Caki2 (cell line): ENCODE measurements at places on chromosomes 2 and 18.

GRCh38 chr18:8705238-8705960, at the start of gene MTCL1:
Gene MTCL1, plus strand, starts transcription at chr18:8705556. Its CDS starts 105 bp downstream, at chr18:8705661.
- peak; percentile 57 for DNase-seq

DNA sequence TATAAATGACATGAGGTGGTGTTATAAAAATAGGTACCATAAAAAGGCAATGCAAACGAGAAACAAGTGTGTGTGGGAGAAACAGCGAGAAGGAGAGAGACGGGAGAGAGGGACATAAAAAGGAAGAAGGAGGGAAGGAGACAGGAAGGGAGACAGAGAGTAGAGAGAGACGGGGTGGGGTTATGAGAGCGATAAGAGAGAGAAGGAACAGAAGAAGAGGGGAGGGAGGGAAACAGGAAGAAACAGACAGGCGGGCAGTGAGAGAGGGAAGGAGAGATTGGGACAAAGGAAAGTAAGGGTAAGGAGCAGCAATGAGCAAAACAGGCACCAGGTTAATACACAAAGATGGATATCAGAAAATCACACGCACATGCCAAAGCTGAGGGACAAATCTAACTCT, 83.7 kb downstream of the TGFA start:
- no peak for DNase-seq

GRCh38 chr2:57080035-57080434, 896.2 kb downstream of the CCDC85A start:
- DNase-seq: no peak

- DNase-seq: no peak
Measured at GRCh38 chr2:24434541-24434940, 56.5 kb upstream of the NCOA1 start.

- DNase-seq: no peak
Measured at GRCh38 chr18:23667114-23667513, 4.4 kb upstream of the ANKRD29 start.

DNA sequence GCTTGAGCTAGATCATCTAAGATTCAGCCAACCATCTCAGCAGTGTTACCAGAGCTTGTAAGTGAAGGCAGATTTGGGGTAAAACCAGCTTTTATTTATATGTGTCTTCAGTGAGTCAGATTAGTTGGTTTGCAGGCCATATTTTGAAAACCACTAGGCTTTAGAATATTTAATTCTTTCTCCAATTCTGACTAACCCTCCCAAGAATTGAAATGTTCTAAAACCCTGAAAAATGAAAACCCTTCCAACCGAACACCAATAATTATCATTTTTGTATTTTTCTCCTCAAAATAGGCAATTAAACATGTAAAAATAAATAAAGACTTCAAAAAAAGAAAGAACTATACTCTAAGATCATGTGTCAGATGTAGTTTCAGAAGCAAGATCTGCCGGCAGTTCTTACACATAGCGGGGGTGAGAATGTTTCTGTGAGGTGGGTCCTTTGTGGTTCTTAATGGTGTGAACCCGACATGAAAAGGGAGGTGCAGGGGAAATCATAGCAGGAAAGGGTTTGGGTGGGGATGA, 14.2 kb downstream of the PLEK start:
- no peak for DNase-seq

- DNase-seq: no peak
Measured at GRCh38 chr2:231356466-231356844, 39.1 kb upstream of the B3GNT7 start.

DNA sequence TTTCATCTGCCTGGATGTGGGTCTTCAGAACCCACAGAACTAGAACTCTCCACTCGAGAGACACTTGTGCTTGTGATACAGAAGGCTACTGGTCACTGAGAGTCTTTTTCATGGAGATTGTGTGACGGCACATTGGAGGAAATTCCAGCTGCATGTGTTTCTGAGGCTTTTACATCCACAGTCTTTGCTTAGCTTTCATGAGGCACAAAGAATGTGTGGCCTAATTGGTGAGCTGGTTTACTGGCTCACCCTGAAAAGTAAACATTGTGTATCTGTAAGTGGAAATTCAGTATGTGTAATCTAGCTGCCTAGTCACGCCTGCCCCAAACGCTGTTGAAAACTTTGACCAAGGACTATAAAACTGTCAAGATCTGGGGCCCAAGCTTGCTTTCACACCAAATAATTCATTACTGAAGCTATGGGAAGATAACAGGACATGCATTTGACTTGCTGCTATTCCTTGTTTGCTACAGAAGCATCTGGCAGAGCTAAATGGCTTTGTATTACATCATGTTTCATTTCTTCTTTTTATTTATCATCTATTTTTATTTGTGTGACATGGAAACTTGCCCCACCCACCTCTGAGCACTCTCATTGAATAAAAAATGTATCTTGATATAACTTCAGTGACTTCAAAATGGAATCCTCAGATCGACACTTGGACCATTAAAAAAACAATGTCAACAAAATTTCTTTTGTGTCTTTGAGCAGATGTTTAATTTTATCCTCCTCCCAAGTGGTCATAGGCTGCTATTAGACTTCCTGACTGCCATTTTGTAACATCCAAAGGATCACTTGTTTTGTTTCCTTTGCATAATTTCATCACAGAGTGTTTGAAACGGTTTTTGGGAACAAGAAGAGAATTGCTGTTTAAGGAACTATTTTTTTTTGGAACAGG, 80.2 kb downstream of the EFEMP1 start:
- DNase-seq: peak; percentile 59

DNA sequence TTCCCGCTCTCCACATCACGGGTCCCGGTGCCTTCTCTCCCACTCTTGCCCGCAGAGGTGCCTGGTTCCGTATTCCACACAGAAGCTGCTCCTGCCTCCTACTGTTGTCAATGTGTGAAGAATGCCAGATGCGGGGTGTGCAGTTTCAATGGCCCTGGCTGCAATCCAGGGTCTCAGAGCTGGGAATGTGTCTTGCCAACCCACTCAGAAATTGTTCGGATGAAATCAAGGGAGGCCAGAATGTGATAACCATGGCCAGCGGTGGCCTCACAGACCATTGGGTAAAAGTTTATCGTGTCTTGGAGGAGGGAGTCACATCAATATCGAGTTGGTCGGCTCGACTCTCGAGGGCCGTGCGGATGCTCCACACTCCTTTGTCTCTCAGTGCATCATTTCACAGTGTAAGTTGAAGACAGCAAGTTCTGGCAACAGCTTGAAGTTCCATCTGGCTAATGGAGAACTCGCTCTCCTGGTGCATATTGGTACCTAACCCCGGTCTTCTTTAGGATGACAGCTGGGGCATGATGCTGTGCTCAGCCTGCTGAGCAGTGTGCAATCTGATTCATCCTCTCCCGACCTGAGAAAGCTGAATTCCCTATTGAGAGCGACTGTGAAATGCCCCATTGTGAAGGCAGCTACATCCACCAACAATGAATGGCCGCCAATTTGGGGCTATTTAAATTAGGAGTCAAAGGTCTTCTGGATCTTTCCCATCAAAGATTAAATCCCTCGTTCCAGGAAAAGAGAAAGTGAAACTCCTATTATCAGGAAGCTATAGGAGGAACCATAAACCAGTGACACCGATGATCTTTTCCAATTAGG, 389.0 kb downstream of the SOX11 start:
- no peak for DNase-seq

- DNase-seq: no peak
Measured at GRCh38 chr2:240412975-240413812, 22.3 kb upstream of the GPC1 start.

DNA sequence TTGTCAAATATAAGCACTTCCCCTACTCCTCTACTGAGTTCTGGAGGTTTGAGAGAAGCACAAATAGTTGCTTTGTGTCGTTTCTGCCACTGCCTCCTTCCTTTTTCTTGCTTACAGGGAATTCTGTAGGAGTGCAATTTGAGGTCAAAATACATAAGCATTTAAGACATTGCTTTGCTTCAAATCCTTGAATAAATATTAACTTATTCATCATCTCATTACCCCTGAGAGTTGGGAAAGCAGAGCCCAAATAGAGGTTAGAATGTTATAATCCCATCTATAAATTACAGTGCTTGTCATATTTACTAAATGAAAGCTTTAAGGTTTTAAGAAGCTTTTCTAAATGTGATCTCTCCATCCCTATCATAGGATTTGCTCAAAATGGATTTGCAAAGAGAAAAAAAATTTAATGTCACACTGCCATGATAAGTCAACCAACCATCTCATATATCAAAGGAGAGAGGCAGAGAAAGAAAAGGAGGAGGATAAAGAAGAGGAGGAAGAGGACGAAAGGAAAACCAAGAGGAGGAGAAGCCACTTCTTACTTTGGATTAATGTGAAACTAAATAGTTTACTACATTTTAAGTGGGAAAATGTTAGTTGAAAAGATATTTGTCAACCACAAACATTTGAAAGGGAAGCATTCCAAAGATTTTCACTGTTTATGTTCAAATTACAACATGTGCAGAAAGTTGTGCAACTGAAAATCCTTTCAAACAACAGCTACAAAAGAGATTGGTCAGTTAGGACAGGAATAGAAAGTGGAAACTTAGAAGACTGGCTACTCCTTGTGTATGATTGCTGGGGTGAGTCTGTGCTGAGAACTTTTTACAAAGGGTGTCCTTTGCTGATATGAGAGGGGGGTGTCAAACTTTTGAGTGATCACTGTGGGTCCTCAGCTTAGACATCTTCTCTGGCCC, 277.3 kb upstream of the FN1 start:
- DNase-seq: peak; percentile 81

DNA sequence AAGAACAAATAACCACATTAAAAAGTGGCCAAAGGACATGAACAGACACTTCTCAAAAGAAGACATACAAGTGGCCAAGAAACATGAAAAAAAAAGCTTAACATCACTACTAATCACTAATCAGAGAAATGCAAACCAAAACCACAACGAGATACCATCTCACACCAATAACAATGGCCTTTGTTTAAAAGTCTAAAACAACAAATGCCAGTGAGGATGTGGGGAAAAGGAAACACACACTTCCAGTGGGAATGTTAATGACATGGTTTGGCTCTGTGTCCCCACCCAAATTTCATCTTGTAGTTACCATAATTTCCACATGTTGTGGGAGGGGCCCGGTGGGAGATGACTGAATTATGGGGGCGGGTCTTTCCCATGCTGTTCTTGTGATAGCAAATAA, 147.1 kb downstream of the GALNT1 start:
- no peak for DNase-seq

GRCh38 chr2:127783101-127783500, 27.9 kb downstream of the WDR33 start:
- no peak for DNase-seq

- DNase-seq: no peak
Measured at GRCh38 chr2:39127973-39128372, 7.1 kb upstream of the SOS1 start.

- DNase-seq: peak; percentile 3
Measured at GRCh38 chr2:146579147-146579930, 1265.5 kb upstream of the ACVR2A start.

DNA sequence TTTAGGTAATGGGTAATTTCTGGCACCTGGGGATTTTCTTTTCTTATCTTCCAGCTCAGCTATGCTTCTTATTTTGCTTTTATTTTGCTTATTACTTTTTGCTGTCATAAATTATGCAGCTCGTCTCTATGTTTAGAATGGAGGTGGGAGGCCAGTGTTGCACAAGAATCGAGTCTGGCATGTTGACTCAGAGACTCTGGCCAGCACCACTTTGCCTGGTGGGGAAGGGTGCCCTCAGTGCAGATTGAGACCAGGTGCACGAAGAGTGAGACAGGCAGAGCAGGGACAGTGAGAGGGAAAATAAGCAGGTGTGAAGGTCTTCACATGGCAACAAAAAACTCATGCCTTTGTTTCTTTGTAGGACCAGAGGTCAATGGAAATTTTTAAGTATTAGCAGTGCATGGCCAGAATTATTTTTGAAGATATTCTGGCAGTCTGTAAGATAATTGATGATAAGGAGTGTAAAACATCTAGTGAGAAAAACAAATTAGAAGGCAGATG, 59.2 kb upstream of the SLC5A7 start:
- no peak for DNase-seq

DNA sequence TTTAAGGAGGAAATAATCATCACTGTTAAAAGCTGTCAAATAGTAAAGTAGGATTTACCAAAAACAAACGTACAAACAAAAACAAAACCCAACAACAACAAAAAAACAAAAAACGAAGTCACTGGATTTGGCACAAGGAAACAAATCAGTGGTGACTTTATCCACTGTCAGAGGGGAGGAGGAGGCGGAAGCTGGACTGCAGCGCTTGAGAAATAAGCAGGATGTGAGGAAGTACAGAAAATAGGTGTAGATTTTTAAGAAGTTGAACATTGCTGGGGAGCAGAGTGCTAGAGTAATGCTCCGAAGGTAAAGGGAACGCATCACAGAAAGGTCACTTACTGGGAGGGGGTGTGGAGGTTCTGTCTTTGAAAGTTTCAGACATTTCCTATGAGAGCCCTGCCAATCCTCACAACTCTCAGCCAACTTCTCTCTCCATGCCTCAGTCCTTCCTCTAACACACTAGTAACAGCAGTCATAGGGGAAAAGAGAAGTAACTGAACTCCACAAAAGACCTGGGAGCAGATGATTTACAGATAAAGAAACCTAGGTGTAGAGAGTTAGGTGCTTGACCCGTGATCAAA, 220.2 kb upstream of the SMAD7 start:
- no peak for DNase-seq

- DNase-seq: peak; percentile 47
Measured at GRCh38 chr2:238596571-238597551, 170.1 kb downstream of the ASB1 start.

DNA sequence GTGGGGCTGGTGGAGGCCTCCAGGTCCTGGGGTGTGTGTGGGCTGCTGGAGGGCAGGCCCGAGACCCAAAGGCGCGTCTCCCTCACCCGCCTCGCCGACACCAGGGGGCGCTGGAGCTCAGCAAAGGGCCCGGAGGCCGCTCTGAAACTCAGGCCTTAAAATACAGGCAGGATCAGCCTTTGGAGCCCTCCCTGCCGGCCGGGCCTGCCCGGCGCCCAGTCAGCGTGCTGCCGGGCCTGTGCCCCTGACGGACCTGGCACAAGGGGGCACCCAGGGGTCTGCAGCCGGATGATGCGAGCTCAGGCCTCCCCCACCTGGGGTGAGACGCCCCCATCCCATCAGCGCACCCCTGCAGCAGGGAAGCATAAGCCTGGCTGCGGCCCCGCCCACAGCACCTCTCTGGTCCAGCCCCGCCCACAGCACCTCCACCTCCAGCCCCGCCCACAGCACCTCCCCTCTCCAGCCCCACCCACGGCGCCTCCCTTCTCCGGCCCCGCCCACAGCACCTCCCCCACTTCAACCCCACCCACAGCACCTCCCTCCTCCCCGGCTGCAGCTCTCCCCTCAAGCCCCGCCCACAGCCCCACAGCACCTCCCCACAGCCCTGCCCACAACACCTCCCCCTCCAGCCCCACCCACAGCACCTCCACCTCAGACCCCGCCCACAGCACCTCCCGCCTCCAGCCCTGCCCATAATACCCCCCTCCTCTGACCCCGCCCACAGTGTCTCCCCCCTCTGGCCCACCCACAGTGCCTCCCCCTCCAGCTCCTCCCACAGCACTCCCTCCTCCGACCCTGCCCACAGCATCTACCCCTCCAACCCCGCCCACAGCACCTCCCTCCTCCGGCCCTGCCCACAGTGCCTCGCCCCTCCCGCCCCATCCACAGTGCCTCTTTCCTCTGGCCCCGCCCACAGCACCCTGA, 92.8 kb upstream of the OTOS start:
- peak; percentile 82 for DNase-seq
